ENCODE measurements at places on chromosomes 13 and 19.

- DNase-seq = no peak
Observed at GRCh38 chr19:56094449-56094848, 26.6 kb downstream of the ZNF787 start.

GRCh38 chr13:99604636-99605035 lies 103.4 kb downstream of the TM9SF2 start:
- DNase-seq = no peak

DNA sequence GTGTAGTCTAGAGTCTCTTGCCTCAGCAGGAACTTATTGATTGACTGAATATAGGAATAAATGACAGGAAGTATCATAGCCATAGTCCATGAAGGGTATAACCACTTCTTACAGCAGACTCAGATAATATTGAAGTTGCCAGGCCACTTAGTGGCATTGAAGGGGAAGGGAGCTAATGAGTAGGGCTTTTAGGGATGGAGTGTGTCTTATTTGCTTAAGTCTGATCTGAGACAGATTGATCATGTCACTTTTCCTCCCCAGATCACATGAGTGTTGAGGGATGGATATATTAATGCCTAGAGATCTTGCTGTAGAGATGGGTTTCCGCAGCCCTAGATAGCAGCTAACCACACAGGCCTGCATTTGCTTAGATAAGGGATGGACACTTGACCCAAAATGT lies 62.2 kb upstream of the NBEA start:
- DNase-seq = no peak

DNA sequence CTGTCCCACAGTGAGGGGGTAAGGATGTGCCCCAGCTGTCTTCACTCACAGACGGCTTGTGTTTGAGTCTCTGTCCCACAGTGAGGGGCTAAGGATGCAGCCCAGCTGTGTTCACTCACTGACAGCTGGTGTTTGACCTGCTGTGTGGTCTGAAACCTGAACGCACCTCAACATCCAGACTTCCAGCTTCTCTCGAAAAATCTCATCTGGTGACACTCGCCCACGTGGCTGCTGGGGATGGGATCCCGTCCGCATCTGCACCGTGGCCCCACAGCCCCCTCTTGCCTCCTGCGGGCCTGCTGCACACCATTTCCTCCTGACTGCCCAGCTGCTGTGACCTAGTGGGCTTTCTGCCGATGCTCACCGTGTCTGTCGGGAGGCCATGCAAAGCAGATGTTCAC lies 27.3 kb downstream of the CHAF1A start:
- DNase-seq = no peak

GRCh38 chr13:73879346-73880015 lies 254.7 kb downstream of the KLF12 start:
- DNase-seq = no peak

- DNase-seq = no peak
Observed at GRCh38 chr13:28267497-28267896, 129.2 kb downstream of the PAN3 start.
